ENCODE measurements at places on chromosomes 1 and 21. TPM values are rescaled to one million over a fixed set of nuclear protein-coding genes. Genes with fewer than 3 reads are reported as not detected.

Gene CYP4A22
- 0.23 TPM for total RNA-seq

Gene BNIPL
- total RNA-seq = 0.29 TPM

Gene UBXN11
- total RNA-seq = 14.6 TPM

Gene FCRL5
- total RNA-seq = 0.63 TPM

Gene CCDC185
- not detected for total RNA-seq

Gene RGSL1
- not detected for total RNA-seq

Gene IGFN1
- total RNA-seq = 0.12 TPM

Gene CLCNKB
- total RNA-seq = not detected

Gene TEX38
- total RNA-seq = not detected

Gene FAM163A
- not detected for total RNA-seq

Gene PTGFR
- total RNA-seq = 3.9 TPM

Gene OR2T8
- not detected for total RNA-seq

Gene DENND2C
- total RNA-seq = 5.9 TPM

Gene CAPZB
- total RNA-seq = 297 TPM

Gene PLA2G2D
- 0.33 TPM for total RNA-seq

Gene CTSE
- not detected for total RNA-seq

Gene KRTAP22-2
- not detected for total RNA-seq
